BJ (cell line): ENCODE measurements at places on chromosomes 16 and 17.

GRCh38 chr17:50570528-50570927, 10.0 kb downstream of the CACNA1G start:
- no peak for DNase-seq

DNA sequence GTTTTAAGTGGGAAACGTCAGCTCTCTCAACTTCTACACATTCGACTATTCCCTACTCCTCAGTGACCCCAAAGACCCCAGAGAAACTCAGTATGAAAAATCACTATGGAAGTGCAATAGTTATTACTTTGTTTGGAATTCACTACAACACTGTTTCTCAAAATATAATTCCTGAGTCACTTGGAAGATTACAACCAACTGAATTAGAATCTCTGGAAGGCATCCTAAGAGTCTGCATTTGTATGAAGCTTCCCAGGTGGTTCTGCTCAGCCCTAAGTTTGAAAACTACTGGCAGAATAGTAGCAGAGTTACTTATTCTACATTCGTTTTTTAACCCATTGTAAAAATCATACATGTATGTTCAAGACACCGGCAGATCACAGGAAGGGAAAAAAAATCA, 525.6 kb downstream of the MAF start:
- DNase-seq: no peak

GRCh38 chr17:74117999-74118421, 85.5 kb upstream of the RPL38 start:
- no peak for DNase-seq

DNA sequence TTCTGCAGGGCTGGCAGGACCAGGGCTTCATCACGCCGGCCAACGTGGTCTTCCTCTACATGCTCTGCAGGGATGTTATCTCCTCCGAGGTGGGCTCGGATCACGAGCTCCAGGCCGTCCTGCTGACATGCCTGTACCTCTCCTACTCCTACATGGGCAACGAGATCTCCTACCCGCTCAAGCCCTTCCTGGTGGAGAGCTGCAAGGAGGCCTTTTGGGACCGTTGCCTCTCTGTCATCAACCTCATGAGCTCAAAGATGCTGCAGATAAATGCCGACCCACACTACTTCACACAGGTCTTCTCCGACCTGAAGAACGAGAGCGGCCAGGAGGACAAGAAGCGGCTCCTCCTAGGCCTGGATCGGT, 1.4 kb downstream of the CDK5R1 start:
- no peak for DNase-seq

DNA sequence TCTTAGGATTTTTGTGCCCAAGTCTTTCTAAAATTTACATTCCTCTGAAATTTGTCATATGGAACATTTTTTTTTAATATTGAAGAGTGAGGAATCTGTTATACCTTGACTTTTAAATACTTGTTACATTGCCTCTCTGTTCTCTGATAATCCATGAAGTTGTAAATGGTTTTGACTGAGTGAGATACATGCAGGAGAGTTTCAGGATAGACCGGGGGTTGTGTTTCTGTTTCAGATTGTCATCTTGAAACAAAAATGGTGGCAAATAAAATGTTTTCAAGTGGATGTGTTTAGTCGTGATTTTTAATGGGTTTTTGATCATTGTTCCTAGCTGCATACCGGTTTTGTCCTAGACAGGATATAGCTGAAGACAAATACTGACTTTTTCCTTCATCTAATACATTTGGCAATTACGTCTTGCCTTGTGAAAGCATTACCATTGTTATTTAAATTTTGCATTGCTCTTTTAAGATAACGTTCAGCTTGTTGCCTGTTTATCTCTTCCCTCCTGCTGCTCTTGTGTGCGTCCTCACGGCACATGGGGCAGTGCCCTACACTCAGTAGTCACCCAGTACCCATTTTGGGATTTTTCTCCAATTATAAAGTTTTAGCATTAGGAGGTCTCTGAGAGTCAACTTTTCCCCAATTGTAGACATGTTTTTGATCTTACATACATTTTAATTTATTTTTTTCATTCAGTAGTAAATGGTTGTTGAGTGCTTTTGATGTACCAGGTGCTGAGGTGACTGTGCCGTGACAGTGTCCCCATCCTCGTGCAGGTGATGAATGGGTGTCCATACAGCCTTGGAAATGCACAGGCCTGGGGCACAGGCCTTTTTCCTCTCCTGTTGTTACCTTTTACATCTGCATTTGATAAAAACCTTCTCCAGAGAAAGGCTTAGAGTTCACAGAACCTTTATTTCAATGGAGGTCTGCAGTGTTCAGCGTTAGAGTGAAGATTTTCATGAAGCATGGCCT, 169.9 kb downstream of the MSI2 start:
- no peak for DNase-seq

DNA sequence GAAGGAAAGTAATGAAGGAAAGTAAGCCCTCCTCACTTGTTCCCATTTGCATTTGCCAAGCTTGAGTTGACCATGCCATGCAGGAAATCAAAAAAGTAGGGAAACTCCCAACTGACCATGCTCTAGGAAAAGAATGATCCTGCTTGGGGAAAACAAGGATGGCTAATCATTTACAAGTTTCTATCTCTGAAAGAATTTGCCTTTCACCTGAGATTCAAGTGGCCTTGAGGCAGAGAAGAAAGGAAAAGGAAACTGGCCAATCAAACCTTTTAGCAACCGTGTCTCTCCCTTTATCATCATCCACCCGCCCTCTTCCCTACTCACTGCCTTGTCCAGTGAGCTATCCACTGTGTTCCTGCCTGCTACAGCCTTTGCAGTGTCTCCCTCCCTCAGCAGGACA, 757.2 kb upstream of the SOX9 start:
- DNase-seq: no peak

- DNase-seq: no peak
Measured at GRCh38 chr16:73404001-73404400, 356.1 kb upstream of the ZFHX3 start.
